ENCODE measurements at places on chromosomes 16 and 17.

DNA sequence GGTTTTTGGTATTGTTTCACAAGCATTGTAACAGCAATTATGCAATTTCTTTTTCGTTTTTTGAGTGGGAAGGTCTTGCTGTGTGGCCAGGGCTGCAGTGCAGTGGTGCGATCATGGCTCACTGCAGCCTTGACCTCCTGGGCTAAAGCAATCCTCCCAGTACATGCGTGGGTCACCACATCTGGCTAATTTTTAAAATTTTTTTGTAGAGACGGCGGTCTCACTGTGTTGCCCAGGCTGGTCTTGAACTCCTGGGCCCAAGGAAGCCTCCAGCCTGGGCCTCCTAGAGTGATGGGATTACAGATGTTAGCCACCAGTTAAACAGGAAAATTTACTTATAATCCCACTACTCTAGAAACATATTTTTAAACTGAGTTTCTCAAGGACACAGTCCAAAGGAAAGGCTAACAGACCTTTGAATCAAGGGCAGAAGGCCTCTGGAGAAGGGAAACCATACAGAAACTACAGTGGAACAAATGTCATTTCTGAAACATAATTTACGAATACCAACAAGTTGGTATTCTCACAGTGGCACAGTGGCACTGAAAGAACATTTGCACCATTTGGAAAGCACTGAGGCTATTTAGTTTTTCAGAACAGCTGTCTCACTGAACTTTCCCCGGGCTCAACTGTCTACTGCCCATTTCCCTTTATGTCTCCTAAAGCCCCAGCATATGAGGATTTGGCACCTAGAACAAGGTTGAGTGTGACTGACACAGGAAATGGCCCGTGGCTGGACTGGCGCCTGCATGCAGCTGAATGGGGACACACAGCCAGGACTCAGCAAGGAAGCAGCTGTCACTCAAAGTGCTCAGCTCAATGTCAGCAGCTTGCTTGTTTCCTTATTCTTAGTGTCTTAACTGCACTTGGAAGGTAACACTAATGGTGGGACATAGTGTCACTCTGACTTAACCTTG is 2.8 kb upstream of the PRKAR1A start:
- no peak for DNase-seq

DNA sequence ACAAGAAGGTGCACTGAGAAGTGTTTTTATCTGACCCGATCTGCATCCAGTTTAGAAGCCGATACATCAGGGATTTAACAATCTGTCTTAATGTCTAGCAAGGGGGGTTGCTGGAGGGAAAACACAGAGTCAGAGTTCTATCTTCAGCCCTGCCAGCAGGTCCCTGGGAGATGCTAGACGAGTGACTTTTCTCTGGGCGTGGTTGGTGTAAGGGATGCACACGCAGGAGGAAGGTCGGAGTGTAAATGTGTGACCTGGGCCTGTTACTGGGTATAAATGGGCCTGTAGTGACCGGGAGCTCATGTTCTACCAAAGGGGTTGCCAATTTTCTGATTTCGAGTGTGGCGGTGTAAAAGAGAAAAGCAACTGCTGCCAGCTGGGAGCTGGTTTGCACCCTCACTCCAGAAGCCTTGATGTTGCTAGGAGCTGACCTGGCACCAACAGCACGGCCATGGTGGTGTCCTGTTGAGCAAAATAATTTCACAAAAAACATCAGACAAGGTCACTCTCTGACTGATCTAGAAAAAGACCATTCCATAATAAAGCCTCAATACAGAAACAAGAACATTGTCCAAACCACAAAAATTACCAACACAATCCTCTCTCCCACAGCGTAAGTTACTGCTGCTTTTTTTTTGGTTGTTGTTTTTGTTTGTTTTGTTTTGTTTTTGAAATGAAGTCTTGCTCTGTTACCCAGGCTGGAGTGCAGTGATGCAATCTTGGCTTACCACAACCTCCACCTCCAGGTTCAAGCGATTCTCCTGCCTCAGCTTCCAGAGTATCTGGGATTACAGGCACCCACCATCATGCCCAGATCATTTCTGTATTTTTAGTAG is 1.3 kb upstream of the KCTD13 start:
- DNase-seq, result no peak

- peak; percentile 2 for DNase-seq
Measured at GRCh38 chr16:19583665-19584300, 28.3 kb downstream of the VPS35L start.

- DNase-seq, result no peak
Measured at GRCh38 chr16:74029115-74029792, 267.4 kb upstream of the PSMD7 start.

DNA sequence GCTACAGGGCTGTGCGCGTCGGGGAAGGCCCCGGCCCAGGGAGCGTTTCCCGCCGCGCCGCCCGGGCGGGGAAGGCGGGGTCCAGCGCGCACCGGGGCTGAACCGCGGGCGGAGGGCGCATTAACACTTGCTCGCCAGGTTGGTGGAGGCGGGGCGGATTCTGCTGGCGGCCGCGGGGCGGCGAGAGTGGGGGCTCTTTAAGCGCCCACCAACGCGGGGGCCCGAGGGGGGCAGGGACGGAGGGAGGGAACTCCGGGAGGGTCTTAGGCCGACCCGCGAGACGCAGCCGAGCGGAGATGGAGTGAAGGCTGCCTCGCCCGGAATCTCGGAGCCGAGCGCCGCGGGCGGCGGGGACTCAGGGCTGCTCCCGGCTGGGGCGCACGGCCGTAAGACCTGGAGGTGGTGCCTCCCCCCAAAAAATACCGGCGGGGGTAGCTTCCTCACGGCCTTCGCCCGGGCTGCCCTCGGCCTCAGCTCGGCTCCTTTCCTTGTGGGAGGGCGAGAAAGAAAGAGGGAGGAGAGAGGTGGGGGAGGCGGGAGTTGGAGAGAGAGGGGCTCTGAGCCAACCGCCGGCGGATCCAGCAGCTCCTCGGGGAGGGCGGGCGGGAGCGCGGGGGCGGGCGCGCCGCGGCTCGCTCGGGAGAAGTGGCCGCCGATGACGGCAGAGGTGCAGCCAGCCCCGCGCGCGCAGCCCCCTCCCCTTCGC is 415 bp upstream of the FOXF1 start:
- DNase-seq, result no peak

- no peak for DNase-seq
Measured at GRCh38 chr17:77848257-77848656, 110.2 kb upstream of the TNRC6C start.

DNA sequence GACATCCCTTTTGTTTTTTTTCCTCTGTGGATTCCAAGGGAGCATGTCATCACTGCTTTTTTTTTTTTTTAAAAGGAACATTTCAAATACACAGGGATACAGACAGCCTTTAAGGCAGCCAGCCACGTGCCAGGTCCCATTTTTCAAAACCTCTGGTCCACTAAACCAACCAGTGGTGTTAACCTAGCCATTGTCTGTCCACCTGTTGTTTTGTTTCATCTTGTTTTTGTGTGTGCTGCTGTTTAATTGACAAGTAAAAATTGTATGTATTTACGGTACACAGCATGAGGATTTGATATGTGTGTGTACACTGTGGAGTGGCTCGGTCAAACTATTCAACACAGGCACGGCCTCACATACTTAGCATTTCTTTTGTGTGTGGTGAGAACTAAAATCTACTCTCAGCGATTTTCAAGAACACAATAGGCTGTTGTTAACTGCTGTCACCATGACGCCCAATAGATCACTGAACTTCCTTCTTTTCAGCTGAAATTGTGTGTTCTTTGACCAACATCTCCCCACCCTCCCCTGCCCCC is 19.2 kb downstream of the TMEM114 start:
- DNase-seq, result no peak

DNA sequence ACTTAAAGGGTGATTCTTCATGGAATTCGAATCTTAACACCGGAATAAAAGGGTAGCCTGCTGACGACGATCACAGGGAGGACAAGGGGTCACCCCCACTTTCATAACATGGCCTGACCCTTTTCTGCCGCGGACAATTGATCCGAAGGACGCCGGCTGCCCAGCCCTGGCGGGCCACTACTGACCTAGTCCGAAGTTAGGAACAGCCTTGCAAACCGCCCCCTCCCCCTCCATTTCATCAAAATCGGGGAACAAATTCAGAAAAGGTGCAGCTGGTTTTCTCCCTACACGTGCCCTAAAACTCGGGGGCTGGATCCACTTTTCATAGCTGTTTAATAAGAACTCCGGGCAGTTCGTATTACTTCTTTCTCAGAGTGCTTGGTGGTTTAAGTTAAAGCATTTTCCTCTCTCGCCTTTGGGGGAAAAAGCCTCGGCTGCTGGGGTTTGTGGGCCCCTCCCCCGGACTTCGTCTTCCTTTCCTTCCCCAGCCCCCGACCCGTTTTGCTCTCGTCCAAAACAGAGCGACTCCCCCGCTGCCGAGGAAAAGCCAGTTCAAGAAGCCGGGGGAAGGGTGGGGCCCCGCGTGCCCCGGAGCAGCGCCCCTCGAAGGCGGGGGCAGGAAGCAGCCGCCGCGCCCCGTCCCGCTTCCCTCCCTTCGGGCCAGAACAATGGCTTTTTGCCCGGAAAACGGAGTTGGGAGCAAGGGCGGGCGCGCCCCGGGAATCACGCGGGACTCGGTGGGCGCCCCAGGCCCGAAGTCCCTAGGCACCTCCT is 641 bp upstream of the CBX2 start:
- DNase-seq, result no peak

- no peak for DNase-seq
Measured at GRCh38 chr16:82748026-82748425, 121.3 kb downstream of the CDH13 start.

DNA sequence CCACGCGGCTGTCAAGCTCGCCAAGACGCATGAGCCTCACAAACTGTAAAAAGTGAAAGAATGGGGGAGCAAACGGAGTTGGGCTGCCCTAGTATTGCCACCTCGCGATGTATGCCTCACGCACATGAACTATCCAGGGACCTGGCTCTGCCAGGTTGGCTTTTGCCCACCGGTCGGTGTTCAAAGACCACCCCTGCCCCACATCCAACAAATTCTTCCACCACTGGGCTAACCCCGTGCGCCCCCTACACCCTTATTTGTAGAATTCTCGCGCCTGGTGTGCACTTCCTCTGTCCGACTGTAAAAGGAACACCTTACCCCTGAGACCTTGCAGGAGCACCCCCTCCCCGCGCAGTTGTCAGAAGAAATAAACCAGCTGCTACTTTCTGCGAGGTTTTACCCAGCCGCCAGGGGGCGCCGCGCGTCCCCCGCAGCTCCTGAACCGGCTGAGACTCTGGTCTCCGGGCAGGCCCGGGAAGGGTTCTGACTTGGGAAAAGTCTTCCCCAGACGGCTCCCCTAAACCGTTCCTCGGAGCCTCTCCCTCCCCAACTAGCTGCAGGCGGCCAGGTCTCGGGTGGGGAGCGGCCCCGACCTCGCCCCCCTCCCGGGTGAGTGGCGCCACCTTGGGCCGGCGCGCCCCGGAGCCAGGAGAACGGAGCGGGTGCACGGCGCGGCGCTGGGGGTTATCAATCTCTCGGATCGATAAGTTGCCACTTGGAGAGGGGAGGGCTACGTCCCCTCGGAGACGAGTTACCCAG is 1.7 kb upstream of the ZNF423 start:
- DNase-seq, result no peak

DNA sequence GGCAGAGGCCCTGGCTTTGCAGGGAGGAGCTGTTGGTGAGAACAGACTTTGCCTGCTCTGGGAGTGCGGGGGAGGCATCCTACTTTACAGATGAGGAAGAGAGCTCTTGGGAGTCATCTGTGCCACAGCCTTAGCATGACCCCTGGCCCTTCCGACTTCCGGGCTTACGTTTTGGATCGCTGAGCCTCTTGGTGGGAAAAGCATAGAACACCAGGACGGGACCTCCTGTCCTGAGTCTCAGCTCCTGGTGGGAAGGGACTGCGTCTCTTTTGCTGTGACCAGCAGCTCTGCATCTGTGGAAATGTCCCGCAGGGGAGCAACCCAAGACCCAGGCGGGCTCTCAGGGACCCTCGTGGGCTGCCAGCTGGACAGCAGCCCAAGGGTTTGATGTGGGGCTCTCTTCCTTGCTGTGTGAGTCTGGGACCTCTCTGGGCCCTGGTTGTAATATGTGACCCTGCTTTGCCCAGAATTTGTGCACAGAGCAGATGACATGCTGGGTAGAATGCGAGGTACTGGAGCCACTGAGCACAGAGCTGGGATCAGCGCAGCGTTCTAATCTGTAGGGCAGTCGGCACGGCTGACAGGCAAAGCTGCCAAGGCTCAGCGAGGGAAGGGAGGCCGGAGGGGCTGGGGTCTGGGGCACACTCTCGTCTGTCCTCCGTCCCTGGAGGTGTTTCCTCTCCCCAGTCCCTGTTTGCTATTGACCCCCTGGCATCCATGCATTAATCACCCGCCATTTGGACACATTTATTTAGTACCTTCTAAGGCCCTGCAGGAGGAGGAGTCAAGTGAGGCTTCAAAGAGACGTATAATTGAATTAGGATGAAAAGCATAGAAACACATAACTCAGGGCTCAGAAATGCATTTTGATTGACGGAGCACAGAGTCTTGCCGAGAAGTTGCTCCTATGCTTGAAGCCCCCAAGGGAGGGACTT is 64.0 kb downstream of the NT5M start:
- DNase-seq, result no peak

DNA sequence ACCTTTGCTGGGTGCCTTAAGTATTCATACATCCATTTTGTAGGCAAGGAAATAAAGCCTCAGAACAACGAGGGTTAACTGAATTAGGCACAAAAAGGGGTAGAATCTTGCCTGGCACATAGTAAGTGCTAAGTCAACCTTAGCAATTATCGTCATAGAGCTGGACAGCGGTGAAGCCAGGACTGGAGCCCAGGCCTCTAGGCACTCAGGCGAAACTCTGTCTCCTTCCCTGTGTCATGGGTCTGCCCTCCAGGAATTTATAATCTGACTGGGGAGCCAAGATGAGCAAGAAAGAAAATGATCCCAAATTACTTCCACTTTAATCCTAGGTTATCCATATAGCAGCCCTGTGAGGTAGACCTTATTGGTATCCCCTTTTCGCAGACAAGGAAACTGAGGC is 61.4 kb downstream of the KATNIP start:
- no peak for DNase-seq

DNA sequence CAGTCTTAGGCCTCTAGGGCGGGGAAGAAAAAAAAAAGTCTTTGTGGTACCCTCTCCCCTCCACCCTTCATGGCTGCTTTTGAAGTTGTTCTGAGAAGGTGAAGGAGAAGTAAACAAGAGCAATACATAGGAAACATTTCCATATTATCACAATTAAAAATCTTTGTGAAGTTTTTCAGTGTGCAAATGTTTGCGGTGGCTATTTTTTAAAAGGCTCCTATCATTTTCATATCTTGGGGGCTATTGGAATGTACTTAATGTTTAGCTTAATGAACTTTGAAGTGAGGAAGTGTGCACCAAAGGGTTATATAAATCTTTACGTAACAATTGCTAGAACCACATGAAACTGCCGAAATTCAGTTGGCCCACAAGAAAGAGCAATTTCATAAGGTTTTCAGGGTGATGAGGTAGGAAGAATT is 7.6 kb downstream of the NOL11 start:
- no peak for DNase-seq

GRCh38 chr16:28110074-28110473 is 46.6 kb upstream of the GSG1L start:
- no peak for DNase-seq
